ENCODE measurements at places on chromosomes 5 and 9.
A peak's percentile ranks its signal among the peaks of the same experiment; 100 is the strongest.

GRCh38 chr5:79183617-79184016, 52.3 kb upstream of the JMY start:
- no peak for DNase-seq

DNA sequence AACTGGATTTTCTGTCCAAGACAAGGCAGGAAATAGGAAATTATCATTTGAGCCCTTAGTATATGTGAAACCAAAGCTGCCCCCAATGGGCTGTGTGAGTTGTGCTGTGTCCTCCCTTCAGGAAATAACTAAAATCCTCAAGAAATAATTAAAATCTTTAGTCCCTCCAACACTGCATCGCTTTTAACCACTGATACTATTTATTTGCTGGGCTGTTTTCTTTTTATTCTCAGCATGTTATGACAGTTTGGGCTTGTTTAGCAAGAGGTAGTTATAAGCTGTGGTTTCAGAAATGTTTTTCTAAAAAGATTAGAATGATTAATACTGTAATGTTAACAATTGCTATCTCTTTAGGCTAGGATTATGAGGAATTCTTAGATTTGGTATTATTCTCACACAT, 187.0 kb upstream of the KCNN2 start:
- no peak for DNase-seq

DNA sequence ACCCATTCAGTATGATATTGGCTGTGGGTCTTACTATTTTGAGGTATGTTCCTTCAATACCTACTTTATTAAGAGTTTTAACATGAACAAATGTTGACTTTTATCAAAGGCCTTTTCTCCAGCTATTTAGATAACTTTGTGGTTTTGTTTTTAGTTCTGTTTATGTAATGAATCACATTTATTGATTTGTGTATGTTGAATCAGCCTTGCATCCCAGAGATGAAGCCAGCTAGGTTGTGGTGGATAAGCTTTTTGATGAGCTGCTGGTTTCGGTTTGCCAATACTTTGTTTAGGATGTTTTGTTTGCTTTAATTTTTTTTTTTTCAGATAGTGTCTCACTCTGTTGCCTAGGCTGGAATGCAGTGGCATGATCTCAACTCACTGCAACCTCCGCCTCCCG, 609.0 kb upstream of the COX7C start:
- no peak for DNase-seq

GRCh38 chr5:149005077-149005892, 57.6 kb downstream of the SH3TC2 start:
- DNase-seq = no peak

DNA sequence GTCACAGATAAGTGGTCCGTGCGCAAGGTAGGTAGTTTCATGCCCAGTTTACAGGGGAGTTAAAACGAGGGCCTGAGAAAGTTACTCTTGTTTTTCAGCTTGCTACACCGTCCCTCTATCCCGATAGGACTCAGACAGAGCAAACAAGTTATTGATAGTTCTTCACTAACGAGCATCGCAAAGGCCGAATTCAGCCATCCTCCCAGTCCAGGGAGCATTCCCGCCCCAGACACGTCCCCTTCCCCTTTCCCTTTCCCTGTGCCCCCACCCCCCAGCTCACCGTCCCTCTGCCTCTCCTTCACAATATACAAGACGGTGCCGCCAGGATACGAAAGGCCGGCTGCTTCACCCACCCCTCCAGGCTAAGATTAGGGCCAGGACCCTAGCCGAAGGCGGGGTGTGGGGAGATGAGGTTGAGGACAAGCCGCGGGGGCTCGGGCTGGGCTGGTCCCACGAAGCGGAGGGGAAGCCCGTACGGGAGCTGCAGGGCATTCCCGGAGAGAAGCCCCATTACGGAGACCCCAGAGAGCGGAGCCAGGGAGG, 599 bp downstream of the KIAA1191 start:
- DNase-seq = no peak

DNA sequence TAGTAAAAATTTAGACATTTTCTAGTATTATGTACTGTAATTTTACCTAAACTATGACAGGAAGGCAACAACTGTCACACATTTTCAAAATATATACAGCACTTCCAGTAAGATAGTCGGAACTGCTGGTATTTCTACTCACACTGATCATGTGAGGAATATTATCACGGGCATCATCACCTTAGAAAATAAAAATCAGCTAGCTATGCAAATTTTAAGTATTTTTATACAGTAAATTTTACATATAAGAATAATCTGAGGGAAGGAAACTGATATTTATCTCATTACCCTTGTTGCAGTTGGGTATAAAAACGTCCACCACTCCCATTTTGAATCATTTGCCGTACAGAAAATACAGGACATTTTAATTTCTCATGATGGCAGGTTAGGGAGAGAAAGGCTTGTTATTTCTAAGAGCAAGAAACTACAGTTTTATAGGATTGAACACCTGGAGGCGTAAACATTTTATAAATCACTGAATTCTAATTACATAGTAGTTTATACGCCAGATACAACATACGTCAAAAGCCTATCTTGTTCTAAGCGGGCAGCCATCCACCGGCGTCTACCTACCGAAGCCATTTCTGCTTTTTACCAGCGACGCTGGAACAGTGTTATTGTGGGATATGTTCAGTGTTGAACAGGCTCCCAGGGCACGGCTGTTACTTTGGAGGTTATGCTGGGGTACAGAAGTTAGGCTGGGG, 729 bp upstream of the TNPO1 start:
- DNase-seq = peak; percentile 53

DNA sequence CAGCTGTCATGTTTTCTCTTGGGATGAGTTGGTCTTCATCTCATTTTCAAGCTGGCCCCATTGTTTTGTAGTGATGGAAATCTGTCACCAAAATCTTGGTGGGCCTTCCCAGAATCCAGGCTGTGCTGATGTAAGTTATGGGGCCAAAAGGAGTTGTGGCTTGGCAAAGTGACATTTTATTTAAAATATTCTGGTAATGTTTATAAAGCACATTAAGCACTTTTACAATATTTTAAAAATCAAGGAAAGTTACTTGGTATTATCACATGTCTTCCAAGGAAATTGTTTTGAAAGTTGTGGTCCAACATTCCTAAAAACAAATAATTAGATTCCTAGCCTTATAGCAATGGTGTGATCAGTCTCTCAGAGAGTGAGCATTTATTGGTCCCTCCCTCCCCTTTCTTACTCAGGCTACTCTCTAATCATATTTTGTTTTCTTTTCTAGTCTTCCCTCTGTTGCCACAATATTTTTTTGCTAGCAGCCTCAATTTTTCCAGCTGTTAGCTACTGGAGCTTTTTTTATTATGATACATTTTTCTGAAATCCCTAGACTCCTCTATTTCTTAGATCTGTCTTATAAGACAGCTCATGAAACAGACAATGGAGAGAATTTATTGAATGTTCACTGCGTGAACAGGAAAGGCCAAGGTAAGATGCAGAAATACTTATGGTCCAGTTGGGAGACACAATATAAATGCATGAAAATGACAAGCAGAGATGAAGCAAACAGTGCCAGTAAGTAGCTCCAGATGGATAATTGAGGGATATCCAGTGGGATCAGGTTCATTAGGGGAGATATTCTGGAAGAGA, 408.1 kb upstream of the ZNF608 start:
- DNase-seq = no peak

DNA sequence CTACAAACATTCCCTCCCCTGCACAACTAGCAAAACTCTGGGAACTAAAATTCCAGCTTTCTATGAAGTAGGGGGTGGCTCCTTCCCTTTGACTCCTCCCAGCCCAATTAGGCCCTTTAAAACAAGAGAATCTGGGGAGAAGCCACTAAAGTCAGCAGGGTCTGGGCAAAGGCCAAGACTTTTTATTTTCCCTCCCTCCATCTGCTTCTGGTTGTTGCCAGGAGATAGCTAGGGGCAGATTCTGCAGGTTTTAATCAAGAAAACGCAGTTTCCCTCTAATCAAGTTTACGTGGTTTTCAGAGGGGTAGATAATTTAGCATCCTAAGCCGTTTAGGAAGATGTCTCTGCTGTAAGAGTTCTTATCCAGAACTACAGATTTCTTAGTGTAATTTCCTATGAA, 114.5 kb upstream of the CDH6 start:
- DNase-seq = no peak

DNA sequence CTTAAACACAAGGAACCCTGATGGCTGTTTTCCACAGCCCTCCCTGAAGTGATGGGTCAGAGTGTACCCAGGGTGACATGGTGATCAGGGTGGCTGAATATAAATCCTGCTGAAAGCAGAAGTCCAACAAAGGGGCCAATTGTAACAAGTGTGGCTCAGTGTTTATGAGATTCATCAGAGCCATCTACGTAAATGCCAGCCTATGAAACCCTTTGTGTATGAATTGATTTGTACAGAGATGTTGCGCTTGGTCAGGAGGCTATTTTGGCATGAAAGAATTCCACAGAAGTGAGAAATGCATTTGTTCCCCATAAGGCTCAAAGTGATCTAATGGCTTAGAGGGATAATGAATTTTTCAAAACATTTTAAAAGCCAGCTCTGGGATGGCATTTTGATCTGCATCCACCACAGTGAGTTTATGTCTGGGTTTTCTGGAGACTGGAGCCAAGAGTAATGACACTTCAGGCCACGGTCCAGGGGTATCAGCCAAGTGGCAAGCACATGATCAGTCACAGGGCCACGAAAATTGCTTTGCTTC, 12.4 kb downstream of the PRUNE2 start:
- DNase-seq = no peak

DNA sequence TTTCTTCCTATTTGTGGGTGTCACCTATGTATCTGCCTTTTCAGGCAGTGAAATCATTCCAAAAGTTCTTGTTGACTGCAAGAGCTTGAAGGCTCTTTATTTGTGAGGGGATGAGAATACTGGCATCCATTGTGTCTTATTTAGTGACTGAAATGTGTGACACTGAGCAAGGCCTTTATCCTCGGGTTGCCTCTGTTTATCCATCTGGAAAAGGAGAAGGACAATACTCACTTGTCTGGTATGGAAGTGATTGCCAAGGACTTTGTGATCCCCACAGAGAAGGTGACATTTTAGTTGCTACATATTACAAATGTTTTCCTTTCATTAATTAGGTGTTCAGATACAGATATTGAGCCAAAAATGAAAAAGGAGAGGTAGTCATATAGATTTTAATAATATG, 80.2 kb downstream of the ARRDC3 start:
- DNase-seq = no peak

GRCh38 chr9:81969971-81970370, 18.6 kb upstream of the SPATA31D1 start:
- no peak for DNase-seq

- no peak for DNase-seq
Observed at GRCh38 chr9:36817160-36817834, 216.8 kb downstream of the PAX5 start.

- no peak for DNase-seq
Observed at GRCh38 chr5:63220244-63220643, 641.6 kb downstream of the LRRC70 start.

- no peak for DNase-seq
Observed at GRCh38 chr5:57566914-57567313, 84.3 kb upstream of the ACTBL2 start.

GRCh38 chr5:172983542-172984243, at the start of gene ATP6V0E1:
ATP6V0E1 (plus strand) TSS chr5:172983771; CDS start chr5:172983861, 90 bp downstream.
- DNase-seq = peak; percentile 89

GRCh38 chr9:134419684-134420076, 93.4 kb downstream of the RXRA start:
- DNase-seq = peak; percentile 16
